Caudate nucleus (tissue), 63 donors: ENCODE measurements at places on chromosomes 16 and 17.

- DNase-seq: no peak
Observed at GRCh38 chr17:74738051-74738996, 1.3 kb downstream of the RAB37 start.

DNA sequence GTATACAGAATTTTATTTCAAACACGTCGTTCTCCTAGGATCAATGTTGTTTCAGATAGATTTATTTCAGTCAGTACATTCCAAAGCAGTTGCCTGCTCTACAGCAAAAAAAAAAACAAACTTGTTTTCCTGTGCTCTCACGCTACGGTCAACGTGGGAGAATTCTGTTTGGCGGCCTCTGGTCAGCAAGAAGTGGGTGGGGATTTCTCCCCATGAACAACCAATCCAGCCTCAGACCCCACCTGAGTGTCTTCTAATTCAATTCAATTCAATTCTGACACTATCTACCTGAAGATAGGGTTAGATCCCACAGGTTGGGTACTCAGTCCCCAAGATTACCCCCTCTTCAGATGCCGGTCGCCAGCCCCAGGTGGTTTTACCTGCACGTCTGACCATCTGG is 22.1 kb downstream of the C17orf58 start:
- DNase-seq: no peak

DNA sequence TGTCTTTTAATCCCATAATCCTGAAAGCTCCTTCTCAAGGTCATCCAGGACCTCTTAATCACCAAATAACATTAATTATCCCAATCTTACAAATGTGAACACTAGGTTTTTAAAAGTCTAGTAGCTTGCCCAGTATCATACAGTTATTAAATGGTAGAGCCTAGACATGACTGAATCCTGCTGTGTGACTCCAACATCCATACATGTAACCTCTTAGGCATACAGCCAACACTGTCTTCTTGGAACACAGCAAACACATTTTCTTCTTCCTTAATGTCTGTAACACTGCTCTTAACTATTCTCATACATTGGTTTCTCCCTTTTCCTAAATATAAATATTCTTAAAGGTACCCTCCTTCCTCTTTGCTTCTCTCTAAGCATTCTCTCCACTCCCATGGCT is 13.7 kb downstream of the BRIP1 start:
- DNase-seq: no peak

DNA sequence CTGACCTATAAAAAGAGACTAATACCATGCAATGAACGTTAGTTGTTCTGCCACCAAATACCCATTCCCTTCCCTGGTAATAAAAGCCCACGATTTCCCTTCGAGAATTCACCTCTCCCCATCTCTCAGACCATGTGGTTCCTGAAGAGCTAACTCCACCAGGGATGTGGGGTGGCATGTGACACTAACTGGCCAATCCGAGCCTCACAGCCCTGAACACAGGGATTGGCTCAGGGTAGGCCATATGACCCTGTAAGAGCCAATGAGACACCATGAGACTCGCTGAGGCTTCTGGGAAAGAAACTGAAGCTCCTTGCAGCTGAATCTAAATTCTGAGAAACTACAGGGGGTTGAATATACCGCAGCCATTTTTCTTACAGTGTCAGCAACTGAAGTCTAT is 21.1 kb downstream of the HELZ start:
- no peak for DNase-seq

- DNase-seq: no peak
Observed at GRCh38 chr16:75224306-75225082, 5.7 kb downstream of the CTRB1 start.

GRCh38 chr17:42672038-42672437 is 4.8 kb downstream of the PLEKHH3 start:
- no peak for DNase-seq

DNA sequence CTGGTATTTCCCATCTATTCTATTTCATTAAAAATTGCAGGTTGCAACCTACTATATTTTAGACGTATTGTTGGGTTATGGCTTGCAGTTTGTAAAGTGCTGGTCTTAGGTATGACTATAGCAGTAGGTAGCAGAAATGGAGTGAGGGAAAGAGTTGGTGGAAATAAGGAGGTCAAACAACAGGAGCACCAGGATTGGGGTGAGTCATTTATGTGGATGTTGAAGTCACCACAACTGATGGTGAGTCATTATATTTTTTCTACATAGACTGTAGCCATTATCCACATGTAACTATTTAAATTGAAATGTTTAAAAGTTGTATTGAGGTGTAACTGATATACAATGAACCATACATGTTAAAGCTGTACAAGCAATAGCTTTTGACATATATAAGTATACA is 25.0 kb upstream of the HS3ST3A1 start:
- DNase-seq: no peak

DNA sequence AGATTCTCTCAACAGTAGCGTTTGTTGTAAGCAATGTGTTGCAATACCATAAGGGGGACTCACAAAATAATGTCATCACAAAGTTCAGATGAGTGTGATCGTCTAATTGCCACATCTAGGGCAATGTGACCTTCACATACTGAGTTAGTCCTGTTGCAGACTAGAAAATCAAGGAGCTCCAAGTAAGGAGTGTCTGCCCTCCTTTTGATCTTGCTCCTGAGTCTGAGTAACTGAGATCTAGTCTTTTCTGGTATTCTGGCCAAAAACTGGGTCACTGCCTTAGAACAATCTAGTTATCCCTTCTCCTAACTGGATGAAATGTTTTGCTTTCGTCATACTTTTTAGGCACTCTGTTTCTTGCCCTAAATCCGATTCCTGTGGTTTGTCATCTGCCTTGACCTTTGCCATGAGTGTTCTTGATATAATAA is 712.1 kb downstream of the CDH11 start:
- no peak for DNase-seq

GRCh38 chr16:14324581-14324980 is 253.5 kb downstream of the MRTFB start:
- DNase-seq: no peak

- no peak for DNase-seq
Observed at GRCh38 chr16:56947604-56947995, 14.2 kb upstream of the CETP start.

DNA sequence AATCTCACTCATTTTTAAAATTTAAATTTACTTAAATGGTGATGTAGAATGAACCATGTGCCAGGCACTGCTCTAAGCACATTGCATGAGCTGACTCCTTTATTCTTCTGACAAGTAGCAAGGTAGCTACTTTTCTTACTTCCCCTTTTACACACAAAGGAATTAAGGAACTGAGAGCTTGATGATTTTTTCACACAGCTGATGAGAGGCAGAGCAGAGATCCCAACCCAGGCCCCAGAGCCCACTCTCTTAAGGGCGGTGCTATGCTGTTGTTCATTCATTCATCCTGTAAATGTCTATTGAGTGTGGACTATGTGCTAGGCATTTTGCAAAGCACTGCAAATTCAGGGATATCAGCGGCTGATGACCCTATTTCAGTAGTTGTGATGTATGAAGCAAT is 17.9 kb downstream of the SEC14L5 start:
- DNase-seq: no peak

DNA sequence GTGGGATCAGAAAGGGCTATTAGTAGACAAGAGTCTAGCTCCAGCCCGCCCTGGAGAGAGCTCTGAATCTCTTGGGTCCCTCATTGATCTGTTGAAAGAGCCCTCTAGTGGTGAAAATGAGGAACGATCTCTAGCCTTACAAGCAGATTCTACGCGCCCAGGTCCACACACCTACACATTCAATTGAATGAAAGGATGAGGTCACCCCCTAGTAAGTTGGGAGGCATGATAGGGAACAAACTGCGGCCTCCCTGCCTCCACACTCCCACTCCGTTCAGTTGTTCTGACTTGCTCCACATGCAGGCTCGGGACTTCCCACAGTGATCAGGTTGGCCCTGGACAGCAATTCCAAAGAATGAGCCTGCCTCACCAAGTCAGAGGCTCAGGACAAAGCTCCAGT is 2.9 kb upstream of the CACNG3 start:
- peak; percentile 4 for DNase-seq

DNA sequence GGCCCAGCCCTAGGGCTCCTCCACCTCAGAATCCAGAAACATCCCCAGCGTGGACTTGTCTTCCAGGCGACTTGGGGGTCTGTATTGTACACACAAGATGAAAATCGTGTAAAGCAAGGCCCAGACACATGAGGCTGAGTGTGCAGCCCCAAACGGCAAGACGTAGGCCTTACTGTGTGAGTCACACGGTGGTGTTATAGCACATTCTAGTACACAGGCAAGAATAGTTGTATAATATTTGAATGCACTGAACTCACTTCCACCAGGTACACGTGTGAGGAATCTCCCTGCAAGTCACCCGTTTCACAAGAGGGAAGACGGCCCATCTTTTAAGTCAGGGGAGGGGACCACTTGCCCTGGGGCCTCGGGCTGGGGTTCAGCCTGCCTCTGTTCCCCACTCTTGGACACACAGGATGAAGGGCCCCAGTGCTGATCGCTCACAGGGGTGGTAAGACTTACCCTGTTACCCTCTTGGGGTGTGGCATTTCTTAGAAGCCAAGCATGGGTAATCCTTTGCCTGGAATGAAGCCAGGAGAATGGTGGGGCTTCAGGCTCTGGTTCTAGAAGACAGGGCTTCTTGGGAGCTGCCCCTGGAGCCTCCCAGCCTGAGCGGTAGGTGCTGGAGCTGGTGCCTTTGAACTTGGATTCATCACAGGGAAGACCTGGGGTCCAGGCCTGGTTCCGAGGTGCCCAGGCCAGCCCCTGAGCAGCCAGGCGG is 71.3 kb downstream of the SREBF1 start:
- DNase-seq: peak; percentile 47

DNA sequence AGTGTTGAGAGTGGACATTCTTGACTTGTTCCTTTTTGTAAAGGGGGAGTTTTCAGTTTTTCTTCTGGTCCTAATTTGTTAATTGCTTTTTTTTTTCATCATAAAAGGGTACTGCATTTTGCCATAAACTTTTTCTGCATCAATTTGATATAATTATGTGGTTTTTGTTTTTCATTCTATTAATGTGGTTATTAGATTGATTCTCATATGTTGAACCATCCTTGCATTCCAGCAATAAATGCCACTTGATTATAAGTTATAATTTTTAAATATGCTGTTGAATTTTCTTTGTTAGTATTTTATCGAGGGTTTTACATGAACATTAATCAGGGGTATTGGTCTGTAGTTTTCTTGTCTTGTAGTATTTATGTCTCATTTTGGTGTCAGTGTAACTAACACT is 87.2 kb upstream of the SMIM36 start:
- DNase-seq: no peak

- DNase-seq: no peak
Observed at GRCh38 chr16:23148513-23149266, 562 bp downstream of the USP31 start.

- DNase-seq: no peak
Observed at GRCh38 chr16:57054771-57055170, 37.6 kb upstream of the CPNE2 start.

GRCh38 chr17:61245706-61246135 is 153.9 kb upstream of the TBX2 start:
- DNase-seq: no peak

DNA sequence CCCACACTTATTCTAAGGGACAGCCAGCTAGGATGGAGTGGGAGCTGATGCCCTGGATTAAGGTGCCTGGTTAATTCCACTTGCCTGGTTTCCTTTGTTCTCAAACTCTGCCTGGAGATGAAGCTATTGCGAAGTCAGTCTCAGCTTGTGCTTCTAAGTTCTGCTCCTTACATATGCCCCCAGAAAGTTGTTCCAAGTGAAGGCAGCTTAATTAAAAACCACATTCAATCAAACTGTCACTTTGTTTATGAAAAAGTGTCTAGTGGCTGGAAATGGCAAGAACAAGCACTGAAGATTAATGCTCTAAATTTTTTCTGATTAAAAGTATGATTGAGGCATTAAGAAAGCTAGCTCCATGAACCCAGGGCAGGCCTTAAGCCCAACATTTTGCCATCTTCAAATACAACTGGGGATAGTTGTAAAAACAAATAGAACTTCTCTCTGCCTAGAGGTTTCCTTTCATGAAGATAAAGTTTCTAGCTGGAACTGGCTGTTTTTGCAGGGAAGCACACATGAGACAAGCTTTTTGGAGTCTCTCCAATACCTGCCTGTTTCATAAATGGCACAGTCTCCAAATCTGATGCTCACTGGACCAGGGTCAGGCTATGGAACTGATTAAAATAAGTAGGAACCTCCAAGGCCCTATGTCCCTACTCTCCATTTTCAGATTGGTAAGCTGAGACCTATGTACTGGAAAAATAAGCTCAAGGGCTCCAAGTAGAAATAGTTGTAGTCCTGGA is 100.9 kb downstream of the GRIN2A start:
- DNase-seq: no peak

- DNase-seq: no peak
Observed at GRCh38 chr16:14351647-14352046, 278.4 kb downstream of the PARN start.
